ENCODE measurements at places on chromosomes 7 and 10.

GRCh38 chr7:38411404-38411803, 138.0 kb upstream of the TARP start:
- no peak for DNase-seq

- DNase-seq, result no peak
Observed at GRCh38 chr7:48466713-48467112, 295.5 kb downstream of the ABCA13 start.

DNA sequence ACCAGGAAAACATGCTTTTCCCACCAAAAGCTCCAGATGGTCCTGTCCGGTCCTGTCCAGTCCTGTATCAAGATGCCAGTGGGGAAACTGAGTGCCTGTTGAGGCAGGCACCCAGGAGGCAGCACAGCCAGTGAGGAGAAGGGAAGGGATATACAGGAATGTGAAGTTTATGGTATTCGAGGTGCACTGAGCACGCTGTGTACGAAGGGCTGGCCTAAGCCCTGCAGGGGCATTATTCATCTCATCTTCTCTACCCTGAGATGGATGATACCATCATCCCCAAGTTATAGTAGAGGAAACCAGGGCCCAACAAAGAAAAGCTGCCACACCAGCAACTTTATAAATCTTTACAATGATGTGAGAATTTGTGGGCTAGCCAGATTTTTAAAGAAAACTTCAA, 23.4 kb upstream of the FXYD4 start:
- DNase-seq, result no peak

- no peak for DNase-seq
Observed at GRCh38 chr7:44736896-44737295, 11.8 kb upstream of the ZMIZ2 start.

DNA sequence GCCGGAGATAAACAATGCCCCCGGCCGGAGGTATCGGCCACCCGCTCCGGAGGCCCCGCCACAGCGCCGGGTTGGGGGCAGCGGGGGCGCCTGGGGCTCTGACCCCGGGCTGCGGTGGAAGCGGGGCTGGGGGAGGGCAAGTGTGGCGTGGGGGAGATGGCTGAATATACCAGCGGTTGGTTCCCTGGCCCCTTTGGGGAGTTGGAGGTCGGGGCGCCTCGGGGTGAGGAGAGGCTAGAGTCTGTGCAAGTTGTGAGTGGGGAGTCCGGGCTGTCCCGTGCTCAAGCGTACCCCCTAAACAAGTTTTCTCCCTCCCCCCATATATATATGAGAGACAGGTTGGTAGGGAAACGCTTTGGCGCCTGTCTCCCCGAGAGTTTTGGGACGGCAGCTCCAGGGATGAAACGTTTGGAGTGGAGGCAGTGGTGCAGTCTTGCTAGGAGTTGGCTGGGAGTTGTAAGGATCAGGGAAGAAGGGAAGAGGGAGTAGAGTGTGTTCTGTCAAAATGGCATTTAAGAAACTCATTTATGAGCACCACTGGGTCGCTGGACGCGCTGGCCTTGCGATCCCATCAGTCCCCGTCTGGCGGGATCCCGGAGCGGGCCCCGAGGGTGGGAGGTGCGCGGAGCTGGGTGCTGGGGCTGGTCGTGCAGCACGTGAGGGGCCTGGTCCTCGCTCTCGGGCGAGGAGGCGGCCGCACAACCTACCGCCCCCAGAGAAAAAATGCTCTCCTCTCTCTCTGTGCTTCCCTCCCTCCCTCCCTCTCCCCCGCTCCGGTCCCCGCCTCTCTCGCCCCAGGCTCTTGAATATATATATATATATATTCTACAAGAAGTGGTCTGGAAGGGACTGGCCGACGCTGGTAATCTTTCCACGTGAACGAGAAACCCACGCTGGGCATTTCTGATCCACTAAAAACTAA, 1.1 kb downstream of the TET1 start:
- no peak for DNase-seq

DNA sequence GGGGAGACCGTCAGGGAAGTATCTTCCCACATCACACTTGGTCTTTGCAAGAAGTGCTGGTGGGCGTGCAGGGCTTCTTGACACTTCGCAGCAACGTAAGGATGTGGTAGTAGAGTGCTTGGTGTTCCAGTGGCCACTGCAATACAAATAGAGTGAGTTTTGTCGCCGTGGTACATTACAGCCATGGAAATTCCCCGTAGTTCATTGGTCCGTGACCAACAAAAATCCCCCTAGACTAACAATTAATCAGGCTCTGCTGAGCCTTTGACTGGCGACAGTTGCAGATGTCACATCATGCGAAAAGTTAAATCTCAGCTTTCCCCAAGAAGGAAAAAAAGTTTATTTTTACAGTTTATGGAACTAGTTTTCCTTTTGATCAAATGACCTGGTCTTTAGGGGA, 134.7 kb downstream of the MGMT start:
- no peak for DNase-seq

DNA sequence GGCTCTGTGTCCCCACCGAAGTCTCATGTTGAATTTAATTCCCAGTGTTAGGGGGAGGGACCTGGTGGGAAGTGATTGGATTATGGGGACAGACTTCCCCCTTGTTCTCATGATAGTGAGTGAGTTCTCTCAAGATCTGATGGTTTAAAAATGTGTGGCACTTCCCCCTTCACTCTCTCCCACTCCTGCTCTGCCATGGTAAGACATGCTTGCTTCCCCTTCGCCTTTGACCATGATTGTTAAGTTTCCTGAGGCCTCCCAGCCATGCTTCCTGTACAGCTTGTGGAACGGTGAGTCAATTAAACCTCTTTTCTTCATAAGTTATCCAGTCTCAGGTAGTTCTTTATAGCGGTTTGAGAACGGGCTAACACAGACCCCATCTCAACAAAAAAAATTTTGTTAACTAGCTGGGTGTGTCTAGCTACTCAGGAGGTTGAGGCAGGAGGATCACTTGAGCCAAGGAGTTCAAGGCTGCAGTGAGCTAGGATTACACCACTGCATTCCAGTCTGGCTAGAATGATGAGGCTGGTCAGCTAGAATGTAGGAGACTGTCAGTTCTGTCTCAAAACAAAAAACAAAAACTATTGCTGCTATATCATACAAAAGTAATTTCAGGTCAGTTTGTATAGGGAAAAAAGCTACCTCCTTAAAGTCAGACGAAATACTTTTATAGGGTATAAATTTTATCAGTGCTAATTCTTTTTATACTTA, 57.7 kb downstream of the ATAD1 start:
- no peak for DNase-seq

GRCh38 chr10:95544783-95545500, 16.2 kb downstream of the SORBS1 start:
- no peak for DNase-seq

DNA sequence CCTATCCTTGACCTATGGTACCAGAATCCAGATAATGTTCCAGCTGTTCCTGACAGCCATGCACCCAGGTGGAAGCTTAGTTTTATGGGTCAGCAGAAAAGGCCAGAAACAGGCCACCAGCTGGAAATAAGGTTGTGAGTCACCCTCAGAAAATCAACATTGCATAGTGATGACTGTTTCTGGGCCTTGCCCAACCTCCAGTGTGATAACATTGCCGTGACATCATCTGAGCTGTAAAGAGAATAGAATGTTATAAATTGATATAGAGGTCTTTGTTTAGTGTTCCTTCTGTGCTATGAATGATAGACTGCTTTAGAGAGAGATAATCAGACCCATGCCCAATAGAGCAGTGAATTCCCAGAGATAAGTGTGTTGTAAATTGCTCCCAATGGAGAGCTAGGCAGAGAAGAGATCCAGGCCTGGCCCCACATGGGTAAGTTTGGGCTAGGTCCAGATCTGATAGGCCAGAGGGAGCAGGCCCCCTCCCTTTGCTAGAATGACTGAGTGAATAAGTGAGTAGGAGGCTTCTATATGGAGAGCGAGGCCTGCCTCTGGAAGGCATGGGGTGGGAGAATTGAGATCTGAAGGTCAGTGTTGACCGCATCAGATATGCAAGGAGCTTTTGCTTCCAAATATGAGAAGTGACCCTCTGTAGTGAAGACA, 14.2 kb upstream of the HPS1 start:
- no peak for DNase-seq

DNA sequence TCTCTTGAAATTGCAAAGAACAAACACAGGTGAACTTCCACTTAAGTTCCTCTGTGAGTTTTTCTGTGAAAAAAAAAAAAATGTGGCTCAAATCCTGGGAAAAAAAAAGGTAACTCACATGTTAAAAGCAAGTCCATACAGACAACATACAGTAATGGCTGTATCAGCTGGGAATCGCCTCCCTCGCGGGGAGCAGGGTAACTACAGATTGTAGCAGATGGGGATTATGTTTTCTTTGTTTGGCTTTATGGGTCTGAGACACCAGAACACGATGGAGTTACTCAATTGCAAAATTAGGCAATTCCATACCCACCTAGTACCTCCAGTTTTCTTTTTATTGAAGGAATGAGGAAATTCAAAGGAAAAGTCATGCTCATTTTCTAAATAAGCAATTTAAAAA, 42.3 kb downstream of the FEZF1 start:
- no peak for DNase-seq

Measured in activated CD8-positive, alpha-beta memory T cell treated with anti-CD3 and anti-CD28 coated beads for 4 hours (primary cell).